ENCODE measurements at places on chromosomes 5 and 9.

GRCh38 chr5:149528281-149529060 is 22.8 kb downstream of the CSNK1A1 start:
- no peak for DNase-seq

- no peak for DNase-seq
These were observed 428 bp downstream of the SLCO4C1 start for GRCh38 chr5:102295534-102296177.

DNA sequence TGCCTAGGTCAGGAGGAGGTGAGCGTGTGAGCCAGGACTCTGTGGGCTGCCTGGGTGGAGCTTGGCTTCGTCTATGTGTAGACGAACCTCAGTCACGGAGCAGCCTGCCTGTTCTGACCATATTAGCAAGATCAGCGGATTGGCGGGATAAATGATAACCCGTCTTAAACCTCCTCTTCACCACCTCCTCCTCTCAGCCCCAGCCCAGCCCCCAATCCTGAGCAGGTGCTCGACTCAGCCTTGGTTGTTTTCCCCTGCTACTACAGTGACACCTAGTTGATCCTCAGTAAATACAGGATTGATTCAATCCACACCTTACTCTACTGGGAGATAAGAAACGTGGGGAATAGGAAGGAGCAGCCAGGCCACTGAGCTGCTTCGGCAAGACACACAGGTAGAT is 286.1 kb downstream of the IRX2 start:
- DNase-seq: no peak

DNA sequence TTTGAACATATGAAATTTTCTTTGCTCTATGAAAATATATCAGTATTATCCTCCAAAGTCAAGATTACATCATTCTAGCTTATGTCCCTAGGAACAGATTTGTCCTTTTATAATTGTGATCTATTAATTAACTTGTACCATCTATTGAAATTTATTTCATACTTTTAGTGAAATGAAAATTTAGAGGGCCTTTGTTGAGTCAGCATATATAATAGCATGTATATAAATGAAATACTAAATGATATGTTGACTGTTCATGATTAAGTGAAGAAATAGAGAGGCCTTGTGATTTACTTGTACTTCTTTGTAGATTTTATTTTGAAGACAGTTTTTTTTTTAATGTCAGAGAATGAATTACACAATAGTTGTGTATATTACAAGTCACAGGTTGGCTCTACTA is 86.4 kb downstream of the PARP8 start:
- no peak for DNase-seq

- DNase-seq: no peak
These were observed 1.7 kb downstream of the MEGF9 start for GRCh38 chr9:120712539-120713031.

GRCh38 chr5:62275581-62275980 is 30.4 kb upstream of the KIF2A start:
- no peak for DNase-seq

DNA sequence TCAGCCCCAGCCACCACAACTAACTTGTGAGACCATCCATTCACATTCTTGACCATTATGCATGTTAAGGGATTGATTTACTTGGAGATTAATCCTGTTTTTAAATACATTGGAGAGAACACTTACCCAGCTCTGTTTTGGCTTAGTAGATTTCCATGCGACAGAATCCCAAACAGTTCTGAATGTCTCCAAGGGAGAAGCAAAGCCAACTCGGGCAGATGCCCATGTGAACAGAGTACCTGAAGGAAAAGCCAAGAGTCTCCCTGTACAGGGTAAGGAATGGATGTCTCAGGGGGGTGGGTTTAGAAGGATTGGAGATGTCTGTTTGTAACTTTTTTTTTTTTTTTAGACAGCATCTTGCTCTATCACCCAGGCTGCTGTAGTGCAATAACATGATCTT is 61.0 kb downstream of the GRAMD2B start:
- no peak for DNase-seq

DNA sequence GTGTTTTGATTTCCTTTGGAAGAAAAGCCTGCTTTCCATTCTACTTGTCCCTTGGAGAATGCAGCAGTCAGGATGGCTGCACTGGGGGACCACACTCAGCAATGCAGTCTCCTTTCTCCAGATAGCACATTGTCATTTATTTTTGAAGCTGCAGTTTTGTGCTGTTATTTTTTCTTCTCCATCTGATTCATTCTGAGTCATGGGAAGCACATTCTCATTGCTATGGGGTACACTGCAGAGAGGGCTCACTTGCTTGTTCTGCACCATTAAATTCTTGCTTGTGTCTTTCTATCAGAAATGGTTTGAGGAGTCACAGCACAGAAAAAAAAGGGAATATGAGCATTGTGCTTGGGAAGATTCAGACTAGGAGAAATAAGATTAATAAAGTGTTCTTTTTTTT is 39.7 kb upstream of the POC5 start:
- DNase-seq: no peak

DNA sequence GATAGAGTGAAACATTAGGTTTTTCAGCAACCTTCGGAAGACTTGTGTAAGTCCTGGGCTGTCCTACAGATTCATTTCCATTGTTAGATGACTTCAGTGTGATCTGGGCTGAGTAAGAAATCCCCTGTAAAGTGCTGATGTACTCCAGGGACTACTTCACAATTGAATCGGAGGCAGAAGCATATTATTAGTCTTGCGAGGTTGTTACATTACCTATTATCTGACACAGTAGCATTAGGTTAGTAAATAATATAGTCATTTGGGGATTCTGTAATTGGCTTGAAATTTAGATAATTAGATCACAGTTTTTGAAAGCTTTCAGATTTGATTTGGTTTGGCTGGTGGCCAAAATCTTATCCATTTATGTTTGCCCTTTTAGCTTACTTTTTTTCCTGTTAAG is 62.4 kb downstream of the DMRT1 start:
- no peak for DNase-seq

DNA sequence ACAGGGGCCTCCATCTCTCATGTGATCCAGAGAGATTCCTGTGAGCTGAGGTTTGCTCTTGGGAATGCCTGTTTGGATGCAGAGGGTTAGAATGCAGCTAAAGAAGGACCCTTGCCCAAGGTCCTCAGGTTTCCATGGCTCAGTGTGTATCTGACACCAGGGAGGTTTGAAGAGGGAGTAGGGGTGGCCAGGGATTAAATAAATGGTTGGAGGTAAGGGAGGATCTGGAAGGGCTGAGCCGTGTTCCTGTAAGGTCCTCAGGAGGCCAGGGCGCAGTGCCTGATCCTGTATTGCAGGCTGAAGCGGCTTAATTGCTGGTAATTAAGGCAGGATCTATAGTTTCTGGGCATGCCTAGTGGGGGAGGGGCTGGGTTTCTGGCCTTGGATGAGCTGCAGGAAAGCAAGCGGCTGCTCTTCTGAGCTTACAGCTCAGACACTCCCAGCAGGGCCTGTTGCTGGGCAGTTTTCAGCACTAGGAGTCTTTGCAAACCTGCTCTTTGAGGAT is 41.5 kb upstream of the MAP1B start:
- no peak for DNase-seq

- DNase-seq: no peak
These were observed 28.4 kb downstream of the RUSC2 start for GRCh38 chr9:35518225-35518821.

Data from activated CD4-positive, alpha-beta T cell treated with anti-CD3 and anti-CD28 coated beads, Interleukin-2, Interleukin-4, amounts not matched to agents 100 ng/mL and 50 ng/mL, durations not matched to agents 16 hours and 8 hours (primary cell).